LNCaP clone FGC (cell line): ENCODE measurements at places on chromosomes 13 and 19.

DNA sequence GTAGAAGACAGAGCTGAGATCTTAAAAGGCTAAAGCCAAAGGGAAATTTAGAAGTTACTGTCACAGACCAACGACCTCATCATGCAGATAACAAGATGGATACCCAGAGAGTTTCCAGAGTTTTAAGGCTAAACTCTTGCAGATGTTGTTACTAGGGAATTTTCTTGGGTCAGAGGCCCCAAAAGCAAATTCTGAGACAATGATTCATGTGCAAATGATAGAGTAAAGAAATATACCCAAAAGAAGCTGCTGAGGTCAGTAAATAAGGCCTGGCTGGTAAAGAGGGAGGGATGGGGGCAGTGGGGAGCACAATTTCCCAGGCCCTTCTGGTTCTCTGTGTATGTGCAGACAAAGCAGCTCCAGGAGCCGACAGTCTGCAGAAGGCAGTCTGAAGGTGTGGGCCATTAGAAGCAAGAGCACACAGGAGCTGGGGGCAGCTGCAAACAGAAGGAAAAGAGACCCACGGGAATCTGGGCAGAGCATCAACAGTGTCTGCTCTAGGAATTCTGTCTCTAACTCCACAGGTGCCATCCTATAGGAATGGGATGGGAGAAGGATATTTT is 330.8 kb downstream of the TBC1D4 start:
- DNase-seq, result no peak

- no peak for DNase-seq
Measured at GRCh38 chr19:10521461-10522171, 4.4 kb upstream of the S1PR5 start.

GRCh38 chr19:33350538-33351309 is 22.8 kb upstream of the CEBPG start:
- no peak for DNase-seq

- no peak for DNase-seq
Measured at GRCh38 chr13:46554951-46555350, 2.0 kb downstream of the LRCH1 start.

DNA sequence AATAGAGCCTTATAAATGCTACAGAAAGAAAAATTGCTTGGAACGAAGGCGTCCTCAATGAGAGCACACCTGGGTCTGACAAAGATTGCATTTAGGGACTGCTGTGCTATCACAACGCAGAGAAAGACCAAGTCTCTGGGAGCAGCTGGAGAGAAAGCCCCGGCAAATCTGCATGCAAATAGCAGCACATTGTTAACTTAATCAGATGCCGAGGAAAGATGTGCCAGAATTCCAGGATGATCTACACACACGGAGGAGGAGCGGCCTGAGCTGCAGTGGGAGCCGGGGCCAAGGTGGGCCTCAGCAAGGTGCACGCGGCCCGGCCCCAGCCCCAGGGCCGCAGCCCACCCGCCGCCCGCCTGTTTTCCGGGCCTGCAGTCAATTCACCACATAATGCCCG is 1.4 kb downstream of the ZNF536 start:
- no peak for DNase-seq

DNA sequence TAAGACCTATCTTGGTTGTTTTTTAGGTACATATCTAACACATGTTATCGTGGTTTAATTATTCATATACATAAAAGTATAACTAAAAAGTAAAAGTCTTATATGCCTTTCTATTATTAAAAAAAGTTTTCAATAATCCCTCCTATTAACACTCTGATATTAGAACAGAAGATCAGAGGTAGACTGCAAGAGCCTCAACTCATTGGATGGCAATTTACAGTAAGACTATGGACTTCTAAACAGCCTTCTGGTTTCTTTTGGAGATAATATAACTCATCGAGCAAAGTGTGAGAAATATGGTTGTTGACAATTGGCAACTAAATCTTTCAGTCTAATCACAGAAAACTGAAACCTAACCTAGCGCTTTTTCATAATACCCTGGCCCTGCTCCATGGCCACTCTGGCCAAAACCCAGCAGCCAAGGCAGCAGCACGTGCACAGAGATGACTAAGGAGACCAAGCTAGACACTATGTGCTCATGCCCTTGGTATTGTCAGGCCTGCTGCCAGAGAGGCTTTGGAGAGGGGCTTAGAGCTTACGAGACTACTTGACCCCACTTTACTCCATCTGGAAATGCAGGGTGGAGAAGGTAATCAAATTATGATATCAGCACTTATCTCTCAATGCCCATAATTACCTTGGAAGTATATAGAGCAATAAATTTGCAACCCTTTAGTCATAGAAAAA is 40.6 kb upstream of the EEF1AKMT1 start:
- DNase-seq, result no peak

- no peak for DNase-seq
Measured at GRCh38 chr13:98528663-98529064, 48.2 kb downstream of the STK24 start.
